NCI-H1092 treated with DMSO at 0.1 percent for 48 hours (cell line): ENCODE measurements at places on chromosomes 16 and 17.

GRCh38 chr17:21463779-21464407 lies 87.7 kb downstream of the KCNJ12 start:
- no peak for DNase-seq

DNA sequence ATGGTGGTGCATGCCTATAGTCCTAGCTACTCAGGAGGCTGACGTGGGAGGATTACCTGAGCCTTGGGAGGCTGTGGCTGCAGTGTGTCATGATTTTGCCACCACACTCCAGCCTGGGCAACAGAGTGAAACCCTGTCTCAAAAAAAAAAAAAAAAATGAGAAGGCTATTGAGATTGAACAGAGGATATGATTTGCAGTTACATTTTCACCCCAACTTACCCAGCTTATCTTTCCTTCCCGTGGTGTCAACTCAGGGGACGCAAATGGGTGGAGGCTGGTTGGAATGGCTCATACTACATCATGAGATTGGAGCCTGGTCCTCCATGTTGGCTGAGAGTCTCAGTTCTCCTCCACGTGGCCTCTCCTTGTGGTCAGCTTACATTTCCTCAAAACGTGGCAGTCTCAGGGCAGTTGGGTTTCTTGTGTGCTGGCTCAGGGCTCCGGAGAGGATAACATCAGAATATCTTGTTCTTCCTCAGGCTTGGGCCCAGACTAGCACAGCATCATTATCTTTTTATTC lies 17.2 kb upstream of the NSMCE1 start:
- DNase-seq = no peak

DNA sequence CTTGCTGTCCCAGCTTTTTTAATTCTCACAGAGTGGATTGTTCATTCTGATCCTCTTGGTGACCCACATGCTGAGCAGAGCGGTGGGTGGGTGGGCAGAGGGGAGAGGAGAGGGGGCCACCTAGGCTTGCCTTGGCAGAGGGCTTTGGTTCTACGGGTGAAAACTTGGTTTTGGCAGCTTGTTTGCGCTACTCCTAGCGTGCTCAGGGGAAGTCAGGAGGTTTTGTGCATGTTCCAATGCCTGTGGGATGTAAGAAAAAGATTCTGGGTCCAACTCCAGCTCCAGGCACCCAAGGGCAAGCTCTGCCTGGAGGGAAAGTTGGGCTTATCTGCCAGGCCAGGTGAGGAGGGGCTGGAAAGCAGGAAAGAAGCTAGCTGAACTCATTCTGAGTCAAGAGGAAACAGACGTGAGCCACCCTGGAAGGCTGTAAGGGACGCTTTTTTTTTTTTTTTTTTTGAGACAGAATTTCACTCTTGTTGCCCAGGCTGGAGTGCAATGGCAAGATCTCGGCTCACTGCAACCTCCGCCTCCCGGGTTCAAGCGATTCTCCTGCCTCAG lies 169.1 kb downstream of the WSCD1 start:
- no peak for DNase-seq

DNA sequence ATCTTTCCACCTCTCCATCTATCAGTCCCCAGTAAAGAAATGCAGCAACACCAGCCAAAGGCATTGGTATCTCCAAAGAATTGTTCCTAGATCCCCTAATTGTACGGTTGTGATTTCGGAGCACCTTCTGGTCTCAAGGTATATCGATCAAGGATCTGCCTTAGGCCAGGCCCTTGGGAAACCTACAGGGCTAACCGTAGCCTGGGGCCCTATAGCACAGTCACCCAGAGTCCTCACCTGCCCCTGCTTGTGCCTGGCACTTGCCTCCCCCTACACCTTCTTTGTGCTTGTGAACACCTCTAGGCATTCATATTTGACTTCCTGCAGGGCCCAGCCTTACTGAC lies 16.8 kb upstream of the AURKB start:
- no peak for DNase-seq

- DNase-seq = no peak
Measured at GRCh38 chr17:38657824-38658740, 16.7 kb downstream of the EPOP start.

DNA sequence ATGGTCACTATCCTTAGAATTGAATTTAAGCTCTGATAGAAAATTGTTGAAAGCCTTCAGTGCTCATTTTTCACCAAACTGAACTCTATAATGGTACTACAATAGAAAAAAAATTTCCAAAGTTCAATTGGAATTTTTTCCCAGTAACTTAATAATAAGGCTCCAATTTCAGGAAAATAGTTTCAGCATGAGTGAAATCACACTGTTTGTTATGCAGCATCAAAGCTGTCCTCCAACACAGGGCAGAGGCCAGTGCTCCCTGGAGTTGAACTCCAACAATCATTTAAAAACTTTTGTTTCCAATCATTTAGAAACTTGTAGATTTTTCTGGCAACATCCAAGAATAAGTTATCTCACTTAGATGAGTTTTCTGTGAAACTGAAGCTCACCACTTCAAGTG lies 103.1 kb upstream of the HSBP1 start:
- no peak for DNase-seq

DNA sequence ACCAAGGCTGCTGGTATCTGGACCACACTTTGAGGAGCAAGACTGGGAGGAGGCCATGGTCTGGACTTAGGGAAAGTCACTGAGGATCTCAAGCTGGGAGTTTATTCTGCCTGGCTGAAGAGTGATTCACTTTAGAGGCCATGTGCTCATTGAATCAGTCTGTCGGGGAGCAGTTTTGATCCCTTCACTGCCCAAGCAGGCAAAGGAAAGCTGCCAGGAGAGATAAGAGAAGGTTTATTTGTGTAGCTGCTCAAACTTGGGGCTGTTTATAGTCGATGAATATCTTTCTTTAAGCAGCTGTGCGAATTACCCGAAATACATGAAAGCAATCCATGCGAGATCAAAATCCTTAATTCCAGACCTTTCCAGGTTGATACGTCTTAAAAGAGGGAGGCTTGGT lies 544.4 kb upstream of the EEF2KMT start:
- peak; percentile 32 for DNase-seq

DNA sequence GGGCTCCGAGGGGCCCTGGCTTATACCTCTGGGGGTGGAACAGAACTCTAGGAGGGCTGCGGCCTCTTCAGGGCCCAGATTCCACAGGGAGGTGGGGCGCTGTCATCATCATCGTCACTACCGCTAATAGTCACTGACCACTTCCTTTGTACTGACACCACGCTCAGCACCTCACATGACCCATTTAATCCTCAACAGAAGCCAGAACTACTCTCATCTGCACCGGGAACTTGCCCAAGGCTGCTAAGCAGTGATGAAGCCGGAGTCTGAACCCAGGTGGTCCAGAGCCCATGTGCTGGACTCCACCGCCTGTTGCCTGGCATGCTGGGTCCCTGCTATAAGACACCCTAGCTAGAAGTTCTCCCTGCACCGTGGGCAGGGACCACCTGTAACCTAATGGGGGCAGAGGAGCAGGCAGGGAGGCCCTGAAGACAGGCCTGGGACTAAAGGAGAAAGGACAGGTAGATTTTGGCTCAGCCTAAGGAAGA lies 12.0 kb downstream of the UNC13D start:
- no peak for DNase-seq

- peak; percentile 60 for DNase-seq
Measured at GRCh38 chr16:82917886-82918595, 291.3 kb downstream of the CDH13 start.

DNA sequence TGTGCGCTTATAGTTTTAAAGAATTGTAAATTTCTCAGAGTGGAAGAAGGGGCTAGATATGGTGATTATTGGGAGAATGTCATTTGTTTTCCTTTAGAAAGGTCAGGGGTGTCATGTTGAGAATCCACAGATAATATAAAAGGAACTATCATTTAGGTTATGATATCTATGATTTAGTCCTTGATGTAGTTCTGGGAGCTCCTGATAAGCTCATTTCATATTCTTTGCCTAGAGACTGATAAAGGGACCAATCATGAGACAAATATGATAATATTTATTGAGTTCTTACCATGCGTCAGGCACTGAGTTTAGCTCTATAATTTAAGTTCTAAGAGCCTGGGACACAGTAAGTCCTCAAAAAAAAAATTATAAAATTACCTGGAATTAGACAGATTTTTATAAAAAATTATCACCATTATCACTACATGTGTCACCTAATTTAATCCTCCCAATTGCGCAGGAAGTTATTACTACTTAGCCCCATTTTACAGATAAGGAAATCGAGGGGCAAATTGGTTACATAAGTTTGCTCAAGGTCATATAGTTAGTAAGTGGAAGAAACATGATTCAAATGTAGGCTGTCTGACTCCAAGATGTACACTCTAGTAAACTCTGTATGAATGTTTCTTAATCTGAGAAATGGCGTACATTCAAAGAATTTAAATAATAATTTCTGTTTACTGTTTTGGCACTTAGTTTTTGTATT lies 2.5 kb downstream of the AATF start:
- no peak for DNase-seq

GRCh38 chr16:79310710-79311109 lies 289.8 kb downstream of the MAF start:
- peak; percentile 46 for DNase-seq

DNA sequence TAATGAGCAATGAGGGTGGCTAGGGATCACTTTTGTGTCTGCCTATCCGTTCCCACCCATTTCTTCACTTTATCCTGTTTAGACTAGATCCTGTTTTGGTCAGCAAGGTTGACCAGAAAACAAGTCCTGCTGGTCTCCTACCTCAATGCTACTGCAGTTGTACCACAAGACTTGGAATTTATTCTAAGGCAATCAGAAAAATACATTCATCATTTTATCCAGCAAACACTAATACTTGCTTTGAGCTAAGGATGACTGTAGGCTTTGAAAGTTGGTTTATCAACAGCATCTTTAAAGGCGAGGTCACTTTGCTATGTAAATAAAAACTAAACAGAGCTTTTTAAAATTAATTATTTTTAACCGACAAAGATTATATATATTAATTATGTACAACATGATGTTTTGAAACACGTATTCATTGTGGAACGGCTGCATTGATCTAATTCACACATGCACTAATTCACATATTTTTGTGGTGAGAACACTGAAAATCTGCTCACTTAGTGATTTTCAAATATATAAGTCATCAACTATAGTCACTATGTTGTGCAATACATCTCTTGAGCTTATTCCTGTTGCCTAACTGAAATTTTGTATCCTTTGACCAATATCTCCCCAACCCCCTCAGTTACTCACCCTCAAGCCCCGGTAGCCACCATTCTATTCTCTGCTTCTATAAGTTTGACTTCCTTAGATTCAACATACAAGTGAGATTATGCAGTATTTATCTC lies 125.9 kb upstream of the HS3ST3A1 start:
- DNase-seq = no peak

GRCh38 chr16:57544124-57544653 lies 1.7 kb downstream of the ADGRG5 start:
- no peak for DNase-seq

DNA sequence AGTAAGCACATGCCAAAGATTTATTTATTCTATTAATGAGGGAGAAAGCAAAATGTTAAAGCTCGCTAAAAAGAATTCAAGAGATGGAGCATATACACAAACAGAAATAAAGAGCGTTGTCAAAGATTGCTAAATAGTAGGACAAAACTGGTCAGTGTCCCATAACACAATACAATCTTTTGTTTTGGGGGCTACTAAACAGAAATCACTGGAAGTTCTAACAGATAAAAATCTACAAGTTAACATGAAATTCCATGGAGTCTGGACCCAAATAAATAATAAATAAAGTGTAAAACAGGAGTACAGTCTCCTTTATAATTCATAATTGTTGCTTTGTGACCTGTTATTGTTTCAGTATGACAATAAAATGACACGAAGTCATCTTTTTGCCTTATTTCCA lies 115.2 kb upstream of the CNTNAP4 start:
- no peak for DNase-seq

DNA sequence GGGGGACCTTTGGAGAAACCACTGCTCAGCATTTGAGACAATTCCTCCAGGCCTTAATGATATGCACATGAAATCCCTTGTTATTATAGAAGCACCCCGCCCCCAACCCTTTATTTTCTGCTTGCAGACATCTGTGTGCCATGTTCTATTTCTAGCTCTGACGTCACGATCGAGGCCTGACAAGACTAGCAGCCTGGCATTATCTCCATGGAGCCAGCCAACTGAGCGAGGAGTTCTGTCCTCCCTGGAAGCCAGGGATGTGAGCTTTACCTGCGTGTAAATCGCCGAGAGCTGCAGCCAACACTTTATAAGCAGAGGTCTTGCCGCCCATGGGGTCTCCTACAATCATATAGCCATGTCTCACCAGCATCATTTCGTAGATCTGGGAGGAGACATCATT lies 116.9 kb downstream of the DNAH3 start:
- no peak for DNase-seq

- DNase-seq = no peak
Measured at GRCh38 chr16:14042706-14043105, 28.4 kb upstream of the MRTFB start.

GRCh38 chr17:14715561-14715960 lies 414.7 kb downstream of the HS3ST3B1 start:
- no peak for DNase-seq

- DNase-seq = no peak
Measured at GRCh38 chr17:12995106-12995895, 22.5 kb downstream of the ELAC2 start.

DNA sequence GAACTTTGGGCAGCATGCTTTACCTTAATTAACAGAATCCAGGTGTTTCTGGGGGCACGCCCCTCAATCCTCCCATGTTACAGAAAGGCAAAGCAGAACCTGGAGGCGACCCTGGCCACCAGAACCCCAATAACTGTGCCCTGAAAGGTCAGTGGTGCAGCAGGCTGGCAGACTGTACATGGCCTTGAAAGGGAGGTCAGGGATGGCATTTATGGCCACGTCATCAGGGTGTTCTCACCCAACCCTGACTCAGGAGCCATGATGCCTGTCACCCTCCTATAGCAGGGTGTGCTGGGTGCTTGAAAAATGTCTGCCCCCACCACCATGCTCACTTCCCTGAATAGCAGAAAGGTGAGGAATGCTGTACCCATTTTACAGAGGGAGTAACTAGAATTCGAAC lies 177.7 kb downstream of the TMEM132E start:
- no peak for DNase-seq

DNA sequence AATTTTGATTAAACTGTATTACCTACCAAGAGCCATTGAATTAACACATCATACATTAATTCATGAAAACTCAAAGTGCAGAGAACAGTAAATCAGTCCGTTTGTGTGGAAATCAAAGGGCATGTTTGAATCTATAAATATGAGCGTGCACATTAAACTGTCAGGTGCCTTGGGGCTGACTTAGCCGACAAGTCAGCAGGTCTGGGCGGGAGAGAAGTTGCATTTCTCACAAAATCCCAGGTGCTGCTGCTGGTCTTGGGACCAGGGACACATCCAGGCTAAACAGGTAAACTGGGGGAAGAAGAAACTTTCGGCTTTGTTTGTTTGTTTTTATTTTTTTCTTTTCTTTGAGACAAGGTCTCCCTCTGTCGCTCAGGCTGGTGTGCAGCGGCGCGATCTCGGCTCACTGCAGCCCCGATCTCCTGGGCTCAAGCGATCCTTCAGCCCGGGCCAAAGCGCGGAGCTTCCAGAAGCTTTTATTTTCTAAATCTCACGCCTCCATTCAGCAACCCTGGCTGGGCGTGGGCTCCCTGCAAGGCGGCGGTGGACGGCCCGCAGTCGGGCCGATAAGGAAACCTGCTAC lies 213.9 kb downstream of the MRTFB start:
- peak; percentile 77 for DNase-seq
